ENCODE measurements at places on chromosomes 6 and 20. TPM values are rescaled to one million over a fixed set of nuclear protein-coding genes. Genes with fewer than 3 reads are reported as not detected.

Gene KCNB1
- total RNA-seq, result 3.0 TPM

Gene CLPSL2
- total RNA-seq, result not detected

Gene MEI4
- not detected for total RNA-seq

Gene DDX27
- 18.4 TPM for total RNA-seq

Gene PRL
- total RNA-seq, result not detected

Gene C6orf15
- not detected for total RNA-seq

Gene MMP24OS
- total RNA-seq, result 33.4 TPM

Gene RALGAPB
- 19.3 TPM for total RNA-seq

Gene OXT
- total RNA-seq, result not detected

Gene MDC1
- 5.8 TPM for total RNA-seq

All from pericardium fibroblast (primary cell).